ENCODE measurements at places on chromosomes 3 and 15. TPM values are rescaled to one million over a fixed set of nuclear protein-coding genes. Genes with fewer than 3 reads are reported as not detected.

The LAMB2 gene
- 645 TPM for total RNA-seq

The CEP97 gene
- 16.2 TPM for total RNA-seq

The CLRN1 gene
- total RNA-seq = not detected

The TMCC1 gene
- 30.5 TPM for total RNA-seq

The PLSCR2 gene
- total RNA-seq = 1.4 TPM

The SPINK8 gene
- not detected for total RNA-seq

The ZNF860 gene
- total RNA-seq = 8.6 TPM

DNA sequence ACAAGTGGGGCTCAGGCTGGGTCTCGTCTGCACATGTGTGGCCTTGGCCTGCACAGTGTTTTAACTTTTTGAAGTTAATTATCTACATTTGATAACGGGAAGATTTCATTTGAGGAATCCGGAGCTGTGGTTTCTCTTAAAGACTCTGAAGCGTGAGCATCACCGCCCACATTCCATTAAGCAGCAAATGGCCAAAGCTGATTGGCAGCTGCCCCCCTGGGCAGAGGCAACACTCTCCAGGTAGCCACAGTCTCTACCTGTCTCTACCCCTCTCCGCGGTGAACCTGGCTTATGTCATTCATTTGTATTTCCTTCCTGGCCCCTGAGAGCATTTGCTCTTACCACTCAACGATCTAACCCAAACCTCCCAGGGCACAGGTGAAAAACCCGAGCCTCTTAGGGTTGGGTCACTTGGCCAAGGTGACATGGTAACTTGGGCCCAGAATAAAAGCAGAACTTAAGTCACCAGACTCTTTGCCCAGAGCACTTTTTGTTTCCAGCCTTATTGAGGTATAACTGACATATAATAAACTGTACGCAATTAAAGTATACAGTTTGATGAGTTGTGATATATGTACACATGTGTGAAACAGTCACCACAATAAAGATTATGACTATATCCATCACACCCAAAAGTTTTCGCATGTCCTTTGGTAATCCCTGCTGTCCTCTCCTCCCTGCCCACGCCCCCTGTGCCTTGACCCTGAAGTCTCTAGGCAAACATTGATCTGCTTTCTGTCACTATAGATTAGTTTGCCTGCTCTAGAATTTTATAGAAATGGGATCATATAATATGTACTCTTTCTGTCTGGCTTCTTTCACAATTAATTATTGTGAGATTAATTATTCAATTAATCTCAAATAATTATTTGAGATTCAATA, 245.7 kb upstream of the HES1 start:
- DNase-seq = peak; percentile 40

DNA sequence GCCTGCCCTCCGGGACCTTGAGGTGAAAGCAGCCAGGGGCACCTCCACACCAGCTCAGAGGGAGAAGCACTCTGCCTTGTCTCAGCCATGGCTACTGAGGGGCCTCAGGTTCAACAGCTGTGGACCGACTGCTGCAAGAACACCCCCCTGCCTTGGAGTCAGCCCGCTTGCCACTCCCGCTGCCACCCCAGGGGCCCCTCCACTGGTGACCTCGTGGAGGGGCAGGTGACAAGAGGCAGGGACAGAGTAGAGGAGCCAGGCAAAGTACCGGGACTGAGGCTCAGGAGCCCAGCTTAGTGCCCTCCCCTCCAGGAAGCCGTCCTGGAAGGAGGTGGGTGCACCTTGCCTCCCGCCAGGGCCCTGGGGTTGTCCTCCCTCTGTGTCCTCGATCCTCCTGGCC, 79.6 kb upstream of the RPL32 start:
- no peak for DNase-seq

GRCh38 chr3:171614318-171614921, 154.2 kb upstream of the TNIK start:
- DNase-seq = peak; percentile 77

DNA sequence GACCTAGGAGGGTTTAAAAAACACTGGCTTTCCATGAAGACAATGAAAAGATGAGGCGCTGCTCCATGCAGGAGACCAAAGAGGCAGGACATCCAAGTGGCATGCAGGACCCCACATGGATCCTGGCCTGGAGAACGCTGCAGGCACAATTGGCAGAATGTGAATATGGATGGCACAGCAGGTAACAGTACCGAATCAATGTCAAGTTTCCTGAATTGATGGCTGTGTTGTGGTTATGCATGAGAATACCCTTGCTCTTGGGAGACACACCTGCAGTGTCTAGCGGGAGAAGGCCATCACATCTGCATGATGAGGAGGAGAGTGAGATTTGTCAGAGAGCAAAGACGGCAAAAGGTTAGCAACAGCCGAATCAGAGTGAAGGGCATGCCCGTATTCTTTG, 74.3 kb upstream of the SEC13 start:
- no peak for DNase-seq

DNA sequence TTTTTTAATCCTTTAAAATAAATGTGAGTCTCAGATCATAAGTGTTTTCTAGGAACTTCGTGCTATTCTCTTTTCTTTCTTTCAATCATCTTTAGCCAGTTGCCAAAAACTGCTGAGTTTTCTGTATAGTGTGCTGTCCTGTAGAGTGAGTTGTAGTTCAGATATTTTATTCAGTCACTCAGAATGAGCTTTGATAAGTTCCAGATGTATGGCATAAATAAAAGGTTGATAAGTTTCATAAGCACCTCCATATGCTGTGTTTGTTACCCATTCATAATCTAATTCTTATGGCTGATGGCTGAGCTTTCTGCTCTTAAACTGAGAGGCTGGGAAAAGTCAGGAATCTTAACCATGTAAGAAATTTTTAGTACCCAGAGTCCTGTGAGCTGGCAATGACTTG, 59.3 kb upstream of the COL6A6 start:
- DNase-seq = no peak

DNA sequence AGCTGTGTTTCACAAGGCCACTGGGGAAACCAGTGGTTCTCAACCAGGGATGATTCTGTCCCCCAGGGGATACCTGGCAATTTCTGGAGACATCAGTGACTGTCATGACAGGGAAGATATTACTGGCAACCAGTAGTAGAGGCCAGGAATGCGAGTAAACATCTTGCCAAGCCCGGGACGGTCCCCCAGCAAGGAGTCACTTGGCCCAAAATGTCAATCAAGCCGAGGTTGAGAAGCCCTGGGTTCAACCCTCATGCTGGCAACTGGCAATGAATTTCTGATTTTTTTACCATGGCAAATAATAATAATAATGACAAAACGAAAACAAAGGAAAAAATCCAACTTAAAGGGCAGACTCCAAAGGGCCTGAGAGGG, 65.5 kb upstream of the RPL32 start:
- DNase-seq = no peak

DNA sequence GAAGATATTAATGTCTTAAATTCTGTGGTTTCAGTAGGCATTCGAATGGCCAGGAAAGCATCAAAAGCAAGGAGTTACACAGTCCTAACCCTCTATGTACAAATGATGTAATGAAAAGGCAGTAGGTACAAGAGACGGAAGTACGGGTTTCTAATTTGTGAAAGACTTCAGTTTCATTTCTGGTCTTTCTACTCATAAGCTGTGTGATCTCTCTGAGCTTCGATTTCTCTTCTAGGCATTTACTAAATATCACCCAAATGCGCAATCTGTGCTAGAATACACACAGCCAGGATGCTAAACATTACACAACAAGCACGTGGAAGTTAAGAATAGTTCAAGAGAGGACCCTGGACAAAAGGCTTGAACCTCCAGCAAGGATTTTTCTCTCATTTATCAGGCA, 17.9 kb upstream of the STIMATE start:
- DNase-seq = no peak

DNA sequence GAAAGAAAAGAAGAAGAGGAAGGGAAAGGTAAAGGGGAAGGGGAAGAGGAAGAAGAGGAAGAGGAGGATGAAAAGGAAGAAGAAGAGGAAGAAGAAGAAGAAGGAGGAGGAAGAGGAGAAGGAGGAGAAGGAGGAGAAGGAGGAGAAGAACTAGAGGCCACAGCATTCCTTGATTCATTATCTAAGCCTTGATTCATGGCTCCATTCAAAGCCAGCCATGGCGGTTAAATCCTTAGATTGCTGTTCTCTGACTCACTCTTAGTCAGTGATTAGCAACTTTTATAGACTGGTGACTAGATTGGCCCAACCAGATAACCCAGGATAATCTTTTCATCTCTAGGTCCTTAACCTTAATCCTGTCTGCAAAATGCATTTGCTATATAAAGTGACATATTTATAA, 47.6 kb downstream of the OSTN start:
- DNase-seq = peak; percentile 73

- no peak for DNase-seq
Measured at GRCh38 chr15:96867992-96868391, 537.5 kb downstream of the NR2F2 start.

- no peak for DNase-seq
Measured at GRCh38 chr3:10309736-10310135, 11.2 kb downstream of the SEC13 start.

GRCh38 chr3:158748237-158748828, 16.1 kb upstream of the RARRES1 start:
- DNase-seq = no peak

- no peak for DNase-seq
Measured at GRCh38 chr3:144708437-144708836, 736.8 kb downstream of the DIPK2A start.

DNA sequence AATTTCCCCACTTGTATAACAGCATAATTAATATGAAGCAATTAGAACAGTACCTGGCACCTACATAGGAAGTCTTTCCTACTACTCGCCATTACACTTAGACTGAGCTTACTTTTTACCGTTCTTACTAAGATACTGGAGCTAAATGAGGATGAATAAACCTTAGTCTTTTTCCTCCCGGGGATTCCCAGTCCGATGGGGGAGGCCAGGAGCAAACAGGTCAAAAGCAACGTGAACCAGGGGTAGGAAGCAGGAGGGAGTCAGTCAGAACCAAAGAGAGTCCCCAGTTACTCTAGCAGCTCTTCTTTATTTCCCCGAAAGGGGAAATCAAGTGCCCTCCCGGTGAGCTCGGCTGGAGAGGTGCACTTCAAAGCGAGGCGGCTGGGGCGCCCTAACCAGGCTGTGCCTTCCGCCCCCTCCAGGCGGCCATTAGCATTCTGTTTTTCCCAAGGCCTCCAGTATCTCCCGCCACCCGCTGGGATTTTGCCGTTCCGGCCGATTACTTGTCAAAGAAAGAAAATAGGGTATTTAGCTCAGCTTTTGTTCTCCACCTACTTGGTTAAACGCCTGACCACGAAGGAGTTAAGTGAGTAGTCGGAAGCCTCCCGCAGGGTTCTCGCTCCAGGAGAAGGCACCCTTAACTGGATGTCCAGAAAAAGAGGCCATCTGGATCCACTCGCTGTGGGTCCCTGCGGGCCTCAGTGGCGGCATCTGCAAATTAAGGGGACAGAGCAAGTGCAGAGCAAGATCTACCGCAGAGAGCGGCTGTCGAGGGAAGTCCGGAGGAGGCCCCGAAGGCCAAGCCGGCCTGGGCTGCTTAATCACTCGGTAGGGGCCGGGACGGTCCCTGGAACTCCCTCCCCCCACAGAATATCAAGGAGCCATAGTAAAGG, 6.3 kb upstream of the EOMES start:
- no peak for DNase-seq

- DNase-seq = peak; percentile 57
Measured at GRCh38 chr15:64503197-64503596, 42.8 kb downstream of the ZNF609 start.

DNA sequence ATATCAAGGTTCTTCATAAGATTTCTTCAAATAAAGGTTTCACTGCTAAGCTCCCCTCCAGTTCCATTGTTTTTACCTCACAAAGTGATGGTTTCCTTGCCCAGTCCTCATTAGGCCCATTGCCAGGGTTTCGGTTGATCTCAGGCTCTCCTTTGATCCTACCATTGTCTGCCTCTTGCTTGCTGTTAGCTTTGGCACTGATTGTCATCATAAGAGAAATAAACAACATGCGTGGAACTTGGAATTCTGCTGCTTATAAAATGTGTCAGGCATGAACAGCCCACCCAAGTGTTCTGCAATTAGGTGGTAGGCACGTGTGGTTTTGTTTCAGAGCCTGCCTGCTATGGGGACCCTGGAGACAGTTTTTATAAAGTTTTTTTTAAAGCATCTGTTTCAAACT, 107.6 kb upstream of the BFSP2 start:
- no peak for DNase-seq

GRCh38 chr15:96428742-96429141, 98.2 kb downstream of the NR2F2 start:
- peak; percentile 98 for DNase-seq

DNA sequence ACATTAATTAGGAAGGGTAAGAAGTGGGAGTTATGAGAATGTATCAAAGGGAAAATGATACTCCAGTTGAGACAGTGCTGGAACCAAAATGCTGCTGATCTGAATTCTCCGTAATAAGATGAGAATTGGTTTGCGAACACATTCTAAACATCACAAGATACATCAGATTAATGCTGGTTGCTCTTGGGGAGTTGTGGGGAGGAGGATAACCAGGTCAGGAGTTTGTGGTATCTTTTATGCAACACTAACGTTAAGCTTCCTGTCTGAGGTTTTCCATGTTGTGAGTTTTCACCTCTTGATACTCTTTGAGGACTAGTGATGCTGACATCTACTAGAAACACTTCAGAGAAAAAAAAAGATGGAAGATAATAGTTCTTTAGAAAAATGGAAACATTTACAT, 47.2 kb downstream of the PPARG start:
- DNase-seq = peak; percentile 43

DNA sequence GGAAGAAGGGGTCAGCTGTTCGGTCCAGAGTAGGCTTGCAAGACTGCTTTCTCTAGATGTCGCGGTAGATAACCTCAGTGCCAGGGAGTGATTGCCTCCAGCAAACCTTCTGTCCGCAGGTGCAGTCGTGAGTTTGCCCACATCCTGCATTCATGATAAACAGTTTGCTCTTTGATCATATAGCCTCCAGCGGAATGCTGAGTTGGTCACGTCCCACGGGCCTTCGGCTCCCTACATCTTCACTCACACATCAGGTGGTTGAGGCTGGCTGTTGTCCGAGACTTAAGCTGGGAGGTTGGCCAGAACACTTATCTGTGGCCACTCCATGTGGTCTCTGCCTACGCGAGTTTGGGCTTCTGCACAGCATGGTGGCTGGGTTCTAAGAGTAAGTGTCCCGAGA, 62.1 kb upstream of the NR2C2 start:
- DNase-seq = no peak

DNA sequence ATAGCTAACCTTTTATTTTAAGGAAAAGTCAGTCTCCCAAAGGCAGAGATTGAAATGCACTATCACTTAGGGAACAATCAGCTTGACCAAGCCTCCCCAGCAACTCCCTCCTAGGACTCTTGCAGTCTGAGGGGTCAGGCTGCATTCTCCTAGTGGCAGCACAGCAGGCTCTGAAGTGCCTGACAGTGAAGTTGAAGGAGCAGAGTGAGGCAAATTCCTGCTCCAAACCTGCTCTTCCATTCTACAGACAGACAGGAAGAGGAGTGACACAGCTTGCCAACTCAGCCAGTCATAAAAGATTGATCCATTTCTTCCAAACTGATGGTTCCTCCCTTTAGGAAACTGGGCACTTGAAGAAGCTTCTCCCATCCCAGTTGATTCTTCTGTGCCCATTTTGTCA, 43.9 kb upstream of the SMAD3 start:
- DNase-seq = no peak

DNA sequence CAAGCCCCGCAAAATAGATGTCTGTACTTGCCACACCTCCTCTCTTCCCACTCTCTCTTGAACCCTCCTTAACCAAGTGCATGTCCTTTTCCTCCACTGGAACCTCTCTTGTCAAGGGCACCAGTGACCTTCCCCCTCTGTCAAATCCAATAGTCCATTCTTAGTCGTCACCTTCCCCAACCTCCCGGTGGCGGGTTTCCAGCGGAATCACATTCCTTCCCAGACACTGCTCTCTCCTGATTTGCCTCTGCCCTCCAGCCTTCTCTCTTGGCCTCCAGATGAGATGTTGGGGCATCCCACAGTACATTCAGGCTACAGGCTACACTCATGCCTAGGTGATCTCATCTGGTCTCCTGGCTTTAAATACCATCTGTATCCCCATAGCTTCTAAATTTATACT, 31.1 kb downstream of the SCN5A start:
- no peak for DNase-seq

Data from renal cortical epithelial cell (primary cell).